ENCODE measurements at places on chromosomes 6 and 20.
A peak's percentile ranks its signal among the peaks of the same experiment; 100 is the strongest.

GRCh38 chr20:41249411-41250281 lies 67.9 kb downstream of the ZHX3 start:
- DNase-seq: peak; percentile 36

GRCh38 chr6:142452993-142453392 lies 151.2 kb downstream of the ADGRG6 start:
- DNase-seq: no peak

DNA sequence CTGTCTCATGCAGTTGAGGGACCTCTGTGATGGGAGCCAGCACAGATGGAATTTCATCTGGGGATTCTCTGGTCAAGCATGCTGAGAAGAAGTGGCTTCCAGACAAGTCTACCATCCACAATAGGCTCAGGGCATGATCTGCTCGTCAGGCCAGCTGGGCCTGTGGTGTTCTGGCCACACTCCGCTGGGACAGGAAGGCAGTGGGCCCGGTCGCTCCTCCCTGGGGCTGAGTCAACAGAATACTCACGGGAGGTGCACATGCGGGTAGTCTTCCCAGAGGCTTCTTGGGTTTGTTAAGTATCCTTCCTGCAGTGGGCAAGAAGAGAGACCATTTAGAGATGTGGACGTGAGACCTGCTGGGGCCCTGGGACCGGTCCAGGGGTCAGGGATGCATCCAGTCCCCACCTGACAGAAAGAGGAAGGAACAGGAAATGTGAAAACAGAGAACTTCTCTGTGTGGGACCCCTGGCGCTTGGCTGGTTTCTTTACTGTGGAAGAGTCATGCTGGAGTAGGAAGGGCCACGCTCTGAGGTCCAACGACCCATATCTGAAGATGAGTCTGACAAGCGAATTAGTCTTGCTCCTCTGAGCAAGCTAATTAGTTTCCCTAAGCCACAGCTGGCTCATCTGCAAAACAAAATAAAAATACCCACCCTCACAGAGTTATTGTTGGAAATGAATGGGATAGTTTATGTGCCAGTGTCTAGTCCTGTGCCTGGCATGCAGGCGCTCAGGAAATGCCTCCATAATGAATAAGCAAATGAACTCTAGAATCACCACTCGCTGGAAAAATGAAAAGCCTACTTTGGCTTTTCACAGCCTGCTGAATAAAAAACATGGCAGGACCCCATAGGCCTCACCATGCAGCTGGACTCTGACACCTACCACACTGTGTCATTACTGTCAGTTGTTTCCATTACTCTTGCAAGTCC lies 67.3 kb downstream of the TRAM2 start:
- no peak for DNase-seq

DNA sequence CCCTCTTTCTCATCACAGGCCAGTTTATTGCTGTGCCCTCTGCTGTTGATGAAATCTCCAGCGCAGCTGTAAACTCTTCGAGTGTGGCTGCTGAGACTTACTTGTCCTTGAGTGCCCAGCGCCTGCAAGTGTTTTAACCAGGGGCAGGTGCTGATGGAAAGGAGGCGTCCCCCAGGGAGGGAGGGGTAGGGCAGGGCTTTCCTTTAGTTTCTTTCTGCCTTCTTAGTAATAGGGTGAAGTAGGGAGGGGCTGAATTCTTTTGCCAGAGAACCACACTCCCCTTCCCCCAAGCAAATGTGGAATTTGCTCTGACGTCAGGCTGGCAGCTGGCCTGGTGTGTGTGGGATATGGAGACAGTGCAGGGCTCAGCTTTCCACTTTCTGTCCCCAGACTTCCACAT lies 61.2 kb downstream of the IGF2R start:
- DNase-seq: peak; percentile 87

- no peak for DNase-seq
Measured at GRCh38 chr6:141726248-141726647, 406.5 kb upstream of the GJE1 start.

GRCh38 chr20:22492497-22492896 lies 91.9 kb downstream of the FOXA2 start:
- DNase-seq: no peak

DNA sequence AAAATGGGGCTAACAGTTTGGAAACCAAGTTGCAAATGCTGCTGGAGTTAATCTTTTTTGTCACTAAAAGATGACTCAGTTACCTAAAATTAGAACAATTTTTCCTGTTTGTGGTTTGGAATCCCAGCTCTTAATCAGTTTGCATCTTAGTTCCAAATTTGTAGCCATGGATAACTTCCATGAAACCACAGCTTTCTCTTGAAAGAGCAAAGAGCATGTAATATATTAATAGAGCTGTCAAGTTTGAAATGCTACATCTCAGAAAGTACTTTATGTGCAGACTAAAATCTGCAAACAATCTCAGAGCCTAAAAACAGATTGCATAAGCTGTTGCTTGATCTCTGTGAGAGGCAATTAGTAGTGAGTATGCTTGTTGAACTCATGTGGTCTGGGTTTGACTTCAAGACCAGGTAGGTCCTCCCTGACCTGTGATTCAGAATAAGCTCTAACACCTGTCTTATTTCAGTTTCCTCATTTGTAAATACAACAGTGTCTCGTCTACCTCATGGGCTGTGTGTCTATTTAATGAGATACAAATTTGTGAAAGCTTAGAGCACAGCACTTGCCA lies 23.5 kb downstream of the DHX35 start:
- peak; percentile 88 for DNase-seq

GRCh38 chr20:58471193-58472164 lies 43.7 kb downstream of the APCDD1L start:
- peak; percentile 45 for DNase-seq

- DNase-seq: no peak
Measured at GRCh38 chr6:35589201-35589739, 76.6 kb upstream of the TULP1 start.

DNA sequence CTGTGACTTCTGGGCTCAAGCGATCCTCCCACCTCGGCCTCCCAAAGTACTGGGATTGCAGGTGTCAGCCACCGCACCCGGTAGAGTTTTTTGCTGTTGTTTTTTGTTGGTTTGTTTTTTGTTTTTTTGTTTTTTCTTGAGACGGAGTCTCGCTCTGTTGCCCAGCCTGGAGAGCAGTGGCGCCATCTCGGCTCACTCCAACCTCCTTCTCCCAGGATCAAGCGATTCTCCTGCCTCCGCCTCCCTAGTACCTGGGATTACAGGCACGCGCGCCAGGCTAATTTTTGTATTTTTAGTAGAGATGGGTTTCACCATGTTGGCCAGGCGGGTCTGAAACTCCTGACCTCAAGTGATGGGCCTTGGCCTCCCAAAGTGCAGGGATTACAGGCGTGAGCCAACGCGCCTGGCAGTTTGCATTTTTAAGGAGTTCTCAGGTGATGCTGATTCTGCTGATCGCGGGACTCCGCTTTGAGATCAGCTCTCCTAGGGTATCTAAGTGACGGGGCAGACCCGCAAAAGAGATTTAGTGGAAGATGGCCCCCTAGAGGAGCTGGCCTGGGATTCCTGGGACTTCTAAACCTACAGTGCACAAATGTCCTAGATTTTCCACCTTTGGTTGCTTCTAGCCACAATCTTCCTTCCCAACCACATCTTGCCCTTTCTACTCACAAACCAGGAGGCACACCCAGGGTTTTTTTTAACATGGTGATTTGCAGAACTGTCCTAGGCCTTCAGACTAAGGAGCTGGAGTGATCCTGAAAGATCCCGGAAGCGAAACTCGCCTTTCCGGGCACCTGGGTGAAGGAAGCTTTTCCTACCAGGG lies 45.2 kb downstream of the DPPA5 start:
- DNase-seq: no peak

- peak; percentile 22 for DNase-seq
Measured at GRCh38 chr6:5126214-5126613, 41.1 kb downstream of the PPP1R3G start.

DNA sequence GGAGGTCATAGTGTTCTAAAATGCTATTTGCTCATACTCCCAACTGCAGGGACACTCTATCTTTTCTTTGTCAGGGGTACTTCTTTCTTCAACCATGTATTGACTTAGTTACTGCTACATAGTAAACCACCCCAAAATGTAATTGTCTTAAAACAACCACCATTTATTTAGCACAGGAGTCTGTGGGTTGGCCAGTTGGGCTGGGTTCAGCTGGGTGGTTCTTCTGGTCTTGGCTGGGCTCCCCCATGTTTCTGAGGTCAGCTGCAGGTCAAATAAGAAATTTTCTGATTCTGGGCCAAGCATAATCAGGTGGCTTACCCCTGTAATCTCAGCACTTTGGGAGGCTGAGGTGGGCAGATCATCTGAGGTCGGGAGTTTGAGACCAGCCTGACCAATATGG lies 220.0 kb upstream of the BTBD3 start:
- no peak for DNase-seq

GRCh38 chr6:115219645-115220044 lies 841.0 kb downstream of the FRK start:
- no peak for DNase-seq

GRCh38 chr6:139418481-139419132 lies 44.2 kb upstream of the CITED2 start:
- no peak for DNase-seq

DNA sequence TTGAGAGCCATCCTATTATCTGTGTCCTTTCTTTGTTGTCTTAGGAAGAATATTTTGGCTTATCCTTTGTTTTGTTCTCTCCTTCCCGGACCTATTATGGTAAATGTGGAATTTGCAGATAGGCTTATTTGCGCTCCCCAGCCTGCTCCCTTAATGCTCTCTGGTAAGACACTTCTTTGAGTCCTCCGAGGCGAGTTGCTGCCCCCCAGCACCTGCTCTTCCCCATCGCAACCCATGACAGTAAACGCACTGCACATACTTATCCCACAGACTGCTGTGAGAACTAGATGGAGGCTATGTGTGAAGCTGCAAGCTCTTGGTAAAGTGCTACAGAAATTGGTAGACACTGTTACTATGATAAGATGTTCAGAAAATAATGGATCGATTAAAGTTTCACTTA lies 47.0 kb upstream of the ESR1 start:
- no peak for DNase-seq

GRCh38 chr6:162671580-162672165 lies 55.9 kb downstream of the PRKN start:
- DNase-seq: no peak

DNA sequence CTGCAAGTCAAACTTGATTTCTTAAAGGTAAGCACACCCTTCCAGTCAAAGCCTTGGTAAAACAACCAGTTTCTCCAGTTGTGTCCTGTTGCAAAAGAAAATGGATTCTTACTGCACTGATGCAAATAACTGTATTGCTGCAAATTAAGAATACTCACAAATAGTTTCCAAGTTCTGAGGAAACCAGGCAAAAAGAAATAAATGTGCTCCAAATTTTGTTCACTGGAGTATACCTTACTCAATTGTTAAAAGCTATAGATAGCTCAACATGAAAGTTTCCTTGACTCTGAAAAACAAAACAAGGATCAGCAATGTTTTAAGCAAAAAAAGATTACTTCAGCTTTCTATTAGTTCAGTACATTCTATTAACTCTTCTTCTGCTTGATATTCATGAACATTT lies 75.2 kb downstream of the SLC16A10 start:
- no peak for DNase-seq

GRCh38 chr20:63337786-63338420 lies 23.2 kb downstream of the CHRNA4 start:
- DNase-seq: no peak

- no peak for DNase-seq
Measured at GRCh38 chr6:24831771-24832716, 33.3 kb upstream of the ARMH2 start.

DNA sequence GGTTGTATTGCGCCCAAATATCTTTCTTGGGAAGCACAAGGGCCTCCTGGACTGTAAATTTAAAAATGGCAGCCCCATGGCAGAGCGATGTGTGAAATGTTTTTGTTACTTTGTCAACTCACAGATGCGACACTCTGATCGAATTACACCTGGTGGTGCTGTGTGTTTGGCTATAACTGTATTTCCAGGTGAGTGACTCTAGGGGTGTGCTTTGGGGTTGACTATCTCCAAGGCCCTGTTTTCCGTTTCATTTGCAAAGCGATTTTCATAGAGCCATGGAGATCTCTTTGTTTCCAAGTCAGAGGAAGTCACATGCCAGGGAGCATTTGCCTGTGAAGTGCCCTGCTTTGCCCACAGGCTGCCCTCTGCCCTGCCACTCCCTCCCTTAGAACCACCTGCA lies 93.5 kb downstream of the CDC5L start:
- no peak for DNase-seq

DNA sequence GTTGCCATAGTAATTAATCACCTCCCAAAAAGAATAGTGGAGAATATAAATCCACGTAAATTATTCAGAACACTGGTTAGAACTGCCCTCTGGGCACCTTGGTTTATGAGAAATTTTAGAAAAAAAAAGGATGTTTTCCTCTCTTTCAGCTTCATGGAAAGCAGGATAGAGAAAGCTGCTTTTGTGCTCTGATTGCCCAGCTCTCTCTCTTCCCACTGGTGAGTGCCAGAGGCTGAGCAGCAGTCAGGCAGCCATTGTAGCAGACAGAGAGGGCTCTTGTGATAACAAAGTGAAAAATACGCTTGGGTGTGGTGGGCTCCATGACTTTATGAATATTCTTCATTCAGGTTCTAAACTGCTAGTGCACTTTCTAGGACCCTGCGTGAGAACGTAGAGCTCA lies 26.4 kb downstream of the SLC35F1 start:
- DNase-seq: no peak

DNA sequence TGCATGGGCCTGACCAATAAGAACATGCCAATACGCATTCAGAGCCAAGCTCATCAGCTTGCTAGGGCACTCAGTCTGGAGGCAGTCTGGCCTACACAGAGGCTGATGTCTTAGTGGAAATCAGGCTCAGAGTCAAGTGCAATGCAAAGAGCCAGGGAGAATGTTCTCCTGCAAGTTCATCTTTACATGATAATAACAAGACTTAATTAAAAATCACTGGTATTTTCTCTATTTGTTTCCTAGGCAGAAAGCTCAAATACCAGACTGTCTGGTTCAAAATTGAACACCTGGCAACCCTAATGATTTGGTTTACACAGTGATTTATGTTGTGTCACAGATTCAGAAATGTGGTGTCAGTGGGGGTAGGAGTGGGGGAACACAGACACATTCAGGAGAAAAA lies 689.3 kb upstream of the FLRT3 start:
- DNase-seq: no peak

- no peak for DNase-seq
Measured at GRCh38 chr20:22826306-22827230, 208.5 kb upstream of the SSTR4 start.

DNA sequence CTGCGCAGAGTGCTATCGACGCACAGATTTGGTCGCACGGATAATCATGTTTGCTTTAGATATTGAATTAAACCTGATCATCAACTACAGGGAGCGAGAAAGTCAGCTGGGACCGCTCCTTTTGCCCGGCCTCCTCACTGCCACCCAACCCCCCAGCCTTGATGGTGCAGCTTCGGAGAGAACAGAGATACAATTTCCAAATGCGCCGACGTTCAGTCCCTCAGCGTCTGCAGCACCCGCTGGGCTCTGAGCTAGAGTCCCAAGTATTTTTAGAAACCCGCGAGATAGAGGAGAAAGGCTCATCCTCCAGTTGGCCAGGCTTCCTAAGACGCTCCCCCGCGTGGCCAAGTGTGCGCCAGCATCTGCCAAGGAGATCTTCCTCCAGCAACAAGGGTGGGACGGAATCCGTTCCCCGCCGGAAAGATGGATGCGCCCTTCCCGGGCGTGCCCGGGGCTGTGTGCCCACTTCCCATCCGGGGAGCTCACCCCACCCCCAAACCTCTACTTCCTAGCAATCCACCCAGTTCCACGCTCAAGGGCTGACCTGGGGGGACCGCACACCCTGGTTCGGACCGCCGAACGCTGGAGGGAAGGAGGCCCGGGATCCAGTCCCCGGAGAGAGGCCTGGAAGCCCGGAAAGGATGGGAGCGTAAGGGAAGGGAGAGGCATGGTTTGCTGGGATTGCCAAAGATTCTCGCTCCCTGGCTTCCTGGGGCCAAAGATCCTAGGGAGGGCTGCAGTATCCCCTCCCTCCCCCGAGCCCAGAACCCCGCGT lies 4.1 kb downstream of the NKX2-2 start:
- DNase-seq: no peak

GRCh38 chr6:53038596-53038995 lies 26.6 kb upstream of the FBXO9 start:
- DNase-seq: no peak
